T-helper 17 cell (primary cell): ENCODE measurements at places on chromosomes 5 and 9. TPM values are rescaled to one million over a fixed set of nuclear protein-coding genes. Genes with fewer than 3 reads are reported as not detected.

The PDZD2 gene
- total RNA-seq = 3.0 TPM

The PCDHGA9 gene
- not detected for total RNA-seq

DNA sequence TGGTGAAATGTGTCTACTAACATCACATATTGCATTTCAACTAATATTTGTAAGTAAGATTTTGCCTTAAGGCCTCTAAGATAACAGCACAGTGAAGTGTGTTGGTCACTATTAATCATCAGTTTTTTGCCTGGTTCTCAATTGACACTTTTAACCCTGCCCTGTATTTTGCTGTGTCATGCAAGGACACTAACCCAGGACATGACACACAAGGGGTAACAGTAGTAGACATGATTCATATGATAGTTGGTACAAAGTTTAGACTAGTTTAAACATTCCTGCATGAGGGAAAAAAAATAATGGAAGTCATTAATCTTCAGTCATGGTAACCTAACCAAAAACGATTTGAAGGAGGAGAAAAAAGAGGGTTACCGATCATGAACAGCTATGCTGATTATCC lies 207.0 kb downstream of the DEPDC1B start:
- no peak overlapping the region for H3K27ac ChIP-seq
- H3K27me3 ChIP-seq = no peaks in the 10 kb centered on the region
- no peaks in the 10 kb centered on the region for H3K36me3 ChIP-seq
- no peak for DNase-seq

DNA sequence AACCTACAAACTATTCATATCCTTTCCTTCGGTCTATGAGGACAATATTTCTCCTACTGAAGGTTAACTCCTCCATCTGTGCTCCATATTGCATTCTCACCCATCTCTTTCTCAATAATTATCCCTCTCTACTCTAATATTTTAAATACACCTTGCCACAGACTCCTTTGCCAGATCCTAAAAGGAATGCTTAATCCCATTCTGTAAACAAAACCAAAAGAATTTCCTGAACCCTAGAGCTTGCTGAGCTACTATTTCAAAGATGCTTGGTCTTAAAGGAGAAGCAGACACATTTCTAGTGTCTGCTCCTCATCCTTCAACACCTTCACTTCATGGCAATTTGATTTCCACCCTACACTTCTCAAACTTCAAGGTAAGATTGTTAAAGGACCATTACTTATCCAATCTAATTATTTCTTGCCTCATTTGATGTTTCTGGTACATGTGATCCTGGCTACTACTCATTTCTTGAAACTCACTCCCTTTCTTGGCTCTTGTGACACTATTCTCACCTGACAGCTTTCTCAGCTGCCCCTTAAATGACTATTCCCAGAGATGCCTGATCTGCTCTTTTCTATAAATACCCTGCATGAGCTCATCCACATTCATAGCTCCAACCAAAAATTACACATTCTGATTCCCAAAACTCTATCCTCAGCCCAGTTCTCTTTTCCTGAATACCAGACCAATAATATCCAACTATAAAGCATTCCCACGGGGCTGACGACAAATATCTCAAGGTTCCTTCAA lies 20.2 kb downstream of the HOMER1 start:
- H3K27me3 ChIP-seq = peaks cover 16% of the 10 kb centered on the region
- no peaks in the 10 kb centered on the region for H3K4me1 ChIP-seq
- no peak overlapping the region for H3K4me3 ChIP-seq
- DNase-seq = no peak

- H3K4me3 ChIP-seq = peak overlapping the region; percentile 19
- no peak for DNase-seq
- no peak overlapping the region for H3K27ac ChIP-seq
- H3K4me1 ChIP-seq = peaks cover 30% of the 10 kb centered on the region
These were observed 2.2 kb upstream of the MEGF9 start for GRCh38 chr9:120716483-120716882.

- no peak overlapping the region for H3K27ac ChIP-seq
- H3K4me3 ChIP-seq = no peak overlapping the region
- DNase-seq = no peak
- no peaks in the 10 kb centered on the region for H3K27me3 ChIP-seq
These were observed 106.4 kb downstream of the ZSWIM6 start for GRCh38 chr5:61438298-61438970.

DNA sequence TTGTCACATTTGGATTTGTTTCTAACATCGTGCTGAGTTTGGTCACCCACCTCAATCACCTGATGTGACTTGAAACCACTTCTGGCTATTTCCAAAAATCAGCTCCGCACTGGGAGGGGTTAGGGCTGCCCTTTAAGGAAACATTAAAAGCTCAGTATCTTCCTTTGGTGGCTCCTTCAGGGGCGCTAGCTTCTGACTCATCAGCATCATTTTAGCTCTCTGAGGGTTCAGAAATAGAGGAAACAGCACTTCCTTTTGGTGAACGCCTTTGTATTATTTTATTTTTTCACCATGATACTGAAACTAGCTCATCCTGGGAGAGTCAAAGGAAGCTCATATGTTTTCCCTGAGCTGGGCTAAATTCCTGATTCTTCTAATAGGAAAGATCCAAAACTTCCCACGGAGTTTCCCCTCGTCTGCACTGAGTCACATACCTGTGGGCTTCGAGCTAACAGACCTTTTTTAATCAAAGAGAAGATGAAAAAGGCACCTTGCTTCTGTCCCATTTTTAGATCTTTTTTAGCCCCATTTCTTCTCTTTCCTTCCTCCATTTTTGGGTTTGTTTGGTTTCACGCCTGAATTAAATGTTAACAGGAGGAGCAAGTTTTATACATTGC lies 48.2 kb downstream of the ROPN1L start:
- no peak for DNase-seq
- peaks cover 13% of the 10 kb centered on the region for H3K4me1 ChIP-seq
- H3K27me3 ChIP-seq = no peaks in the 10 kb centered on the region
- H3K36me3 ChIP-seq = no peaks in the 10 kb centered on the region
- peak overlapping the region; percentile 91 for H3K27ac ChIP-seq
- peak overlapping the region; percentile 60 for H3K4me3 ChIP-seq
